Non-pigmented ciliary epithelial cell (primary cell): ENCODE measurements at places on chromosomes 1 and 21.

GRCh38 chr21:45886610-45887026 is 95.0 kb upstream of the COL6A1 start:
- DNase-seq = no peak

GRCh38 chr21:35020902-35021301 is 28.2 kb downstream of the RUNX1 start:
- DNase-seq = no peak

GRCh38 chr1:240091614-240092300 is at the start of gene FMN2:
FMN2 (plus strand) TSS chr1:240091883; CDS start chr1:240092110, 227 bp downstream.
- DNase-seq = no peak

DNA sequence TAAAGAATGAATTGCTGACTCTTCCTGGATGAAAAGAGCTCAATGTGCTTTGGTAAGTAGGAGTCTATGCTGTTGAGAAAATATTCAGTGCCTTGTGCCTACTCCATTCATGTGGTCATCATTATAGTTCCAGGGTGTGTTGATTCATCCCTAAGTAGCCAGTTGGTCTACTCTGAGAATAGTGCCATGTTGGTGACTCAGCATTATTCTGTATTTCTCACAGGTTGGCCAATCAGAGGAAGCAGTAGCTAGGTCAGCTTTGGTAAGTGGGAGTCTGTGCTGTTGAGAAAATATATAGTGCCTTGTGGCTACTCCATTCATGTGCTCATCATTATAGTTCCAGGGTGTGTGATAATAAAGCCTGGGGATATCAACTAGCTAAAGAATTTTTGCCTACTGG is 397.3 kb downstream of the AGBL4 start:
- DNase-seq = no peak

DNA sequence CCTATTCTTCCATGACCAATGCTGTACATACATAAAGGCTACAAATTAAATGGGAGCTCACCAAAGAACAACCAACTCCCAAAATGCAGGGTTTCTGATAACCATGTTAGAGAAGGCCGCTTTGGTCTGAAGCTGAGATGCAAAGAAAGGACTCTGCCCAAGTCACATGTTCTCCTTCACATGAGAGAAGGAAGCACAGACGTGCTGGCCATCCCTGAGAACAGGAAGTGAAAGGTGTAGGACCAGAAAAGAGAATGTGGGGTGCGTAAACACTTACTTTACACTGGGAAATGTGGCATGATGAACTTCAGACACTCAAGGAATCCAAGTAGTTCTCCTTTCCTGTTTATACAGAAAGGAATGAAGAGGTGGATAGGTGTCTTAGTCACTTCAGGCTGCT is 31.7 kb upstream of the TADA1 start:
- no peak for DNase-seq

GRCh38 chr1:115879977-115880376 is 39.1 kb upstream of the NHLH2 start:
- no peak for DNase-seq

DNA sequence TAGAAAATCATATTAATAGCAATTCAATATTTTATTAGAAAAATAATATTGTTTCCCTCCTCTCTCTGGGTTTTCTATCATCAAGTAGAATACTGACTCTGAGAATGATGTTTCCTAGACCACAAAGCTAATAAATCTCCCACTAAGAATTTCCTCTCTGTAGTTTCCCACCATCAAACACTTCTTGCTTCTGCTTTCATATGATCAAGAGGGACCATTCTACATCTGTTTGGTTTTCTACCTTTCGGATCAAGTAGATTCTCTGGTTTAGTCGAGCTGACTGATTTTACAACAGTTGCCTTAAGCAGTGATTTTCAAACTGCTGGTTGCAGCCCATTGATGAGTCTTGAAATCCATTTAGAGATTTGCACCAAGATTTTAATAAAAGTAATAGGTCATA is 240.2 kb upstream of the PTBP2 start:
- no peak for DNase-seq

- no peak for DNase-seq
These were observed 497 bp upstream of the FUCA1 start for GRCh38 chr1:23868557-23869016.

DNA sequence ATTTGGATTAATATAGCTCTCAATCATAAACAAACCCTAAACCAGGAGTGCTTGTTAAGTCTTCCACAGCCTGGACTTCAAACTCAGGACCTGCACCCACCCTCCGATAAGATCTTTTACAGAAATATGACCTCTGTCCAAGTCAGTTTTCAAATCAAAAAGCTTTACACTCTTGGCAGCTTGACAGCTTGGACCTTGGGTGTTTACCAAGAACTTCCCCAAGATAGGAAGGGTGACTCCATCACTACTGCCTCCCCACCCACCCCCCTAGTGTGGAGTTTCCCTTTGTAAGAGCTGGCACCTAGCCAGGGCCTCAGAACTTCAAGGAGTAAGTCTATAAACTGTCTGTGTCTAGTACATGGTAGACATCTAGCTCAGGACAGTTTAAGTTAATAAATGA is 9.6 kb downstream of the BCAR3 start:
- no peak for DNase-seq

- DNase-seq = no peak
These were observed 13.0 kb upstream of the TMEM9 start for GRCh38 chr1:201167041-201167991.

DNA sequence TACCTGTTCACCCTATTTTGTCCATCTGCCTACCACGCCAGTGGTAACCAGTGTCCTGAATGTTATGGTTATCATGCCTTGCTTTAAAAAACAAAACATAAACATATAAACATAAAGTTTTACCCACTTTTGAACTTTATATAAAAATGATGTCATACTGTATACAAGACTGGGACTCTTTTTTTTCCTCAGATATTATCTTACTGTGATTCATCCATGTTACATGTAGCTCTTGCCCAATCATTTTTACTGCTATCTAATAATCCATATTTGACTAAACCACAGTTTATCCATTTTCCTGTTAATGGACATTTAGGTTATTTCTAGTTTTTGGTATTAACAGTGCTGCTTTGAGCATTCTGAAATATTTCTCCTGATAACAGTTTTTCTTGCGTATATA is 78.8 kb downstream of the GPR161 start:
- DNase-seq = no peak
